ENCODE measurements at places on chromosomes 2 and 18.

- no peak for DNase-seq
Measured at GRCh38 chr18:37162551-37162950, 333.6 kb downstream of the KIAA1328 start.

DNA sequence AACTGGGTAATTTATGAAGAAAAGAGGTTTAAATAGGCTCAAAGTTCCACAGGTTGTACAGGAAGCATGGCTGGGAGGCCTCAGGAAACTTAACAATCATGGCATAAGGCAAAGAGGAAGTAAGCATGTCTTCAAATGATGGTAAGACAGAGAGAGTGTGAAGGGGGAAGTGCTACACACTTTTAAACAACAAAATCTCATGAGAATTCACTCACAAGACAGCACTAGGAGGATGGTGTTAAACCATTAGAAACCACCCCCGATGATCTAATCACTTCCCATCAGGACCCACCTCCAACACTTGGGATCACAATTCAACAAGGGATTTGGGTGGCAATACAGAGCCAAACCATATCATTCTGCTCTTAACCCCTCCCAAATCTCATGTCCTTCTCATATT lies 34.9 kb downstream of the CFAP210 start:
- no peak for DNase-seq

GRCh38 chr2:168538133-168538532 lies 82.1 kb downstream of the CERS6 start:
- no peak for DNase-seq

- DNase-seq: no peak
Measured at GRCh38 chr2:104434318-104434792, 419.6 kb upstream of the POU3F3 start.

- no peak for DNase-seq
Measured at GRCh38 chr2:107585851-107586250, 240.8 kb upstream of the RGPD4 start.

DNA sequence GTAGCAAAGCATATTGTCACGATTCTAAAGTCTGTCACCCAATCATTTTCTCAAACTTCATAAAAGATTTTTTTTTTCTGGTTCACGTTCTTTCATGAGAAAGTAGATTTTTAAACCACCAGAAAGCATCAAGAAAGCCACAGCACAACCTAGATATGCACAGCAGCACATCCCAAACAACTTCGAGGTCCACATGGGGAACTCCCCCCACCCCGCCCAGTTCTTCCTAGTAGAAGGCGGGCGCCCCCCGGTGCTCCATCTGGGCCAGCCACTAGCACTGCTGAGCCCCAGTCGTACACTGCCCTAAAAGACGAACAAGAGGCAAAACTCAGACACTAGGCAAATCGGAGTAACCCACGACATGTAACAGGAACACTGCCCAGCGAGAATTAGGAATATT lies 15.5 kb downstream of the HDLBP start:
- DNase-seq: no peak

GRCh38 chr2:222891890-222892289 lies 31.1 kb downstream of the ACSL3 start:
- no peak for DNase-seq

- DNase-seq: no peak
Measured at GRCh38 chr2:82027921-82028615, 1723.5 kb upstream of the LRRTM1 start.

DNA sequence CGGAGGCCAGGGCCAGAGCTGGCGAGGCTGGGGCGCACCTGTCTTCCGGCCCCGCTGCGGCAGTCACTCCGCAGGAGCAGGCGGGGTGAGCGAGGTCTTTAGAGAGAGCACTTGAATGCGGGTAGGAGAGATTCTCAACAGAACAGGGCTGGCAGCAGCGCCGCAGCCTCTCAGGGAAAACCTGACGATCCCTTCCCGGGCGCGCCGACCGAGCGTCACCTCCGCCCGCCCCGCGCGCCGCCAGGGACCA lies 526 bp downstream of the PRKRA start:
- DNase-seq: no peak

DNA sequence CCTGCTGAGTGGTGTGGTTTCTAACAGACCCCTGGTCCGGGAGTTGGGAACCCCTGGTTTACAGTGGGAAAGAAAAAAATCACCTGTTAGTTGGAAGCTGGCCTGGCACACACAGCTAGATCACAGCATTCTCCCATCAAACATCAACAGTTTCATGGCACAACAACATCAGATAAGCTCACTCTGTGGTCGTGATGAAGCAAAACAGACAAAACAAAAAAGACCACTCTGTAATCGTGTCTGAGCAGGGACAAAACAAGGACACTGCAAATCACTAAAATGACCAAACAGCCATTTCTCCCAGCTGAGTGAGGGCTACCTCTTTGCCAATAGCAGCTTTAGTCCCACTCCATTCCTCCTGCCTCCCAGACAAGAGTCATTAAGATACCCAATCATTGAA lies 9.0 kb upstream of the IMPACT start:
- no peak for DNase-seq

- no peak for DNase-seq
Measured at GRCh38 chr2:221716426-221717303, 144.6 kb upstream of the EPHA4 start.
